BJ (cell line): ENCODE measurements at places on chromosomes 7 and 10.

DNA sequence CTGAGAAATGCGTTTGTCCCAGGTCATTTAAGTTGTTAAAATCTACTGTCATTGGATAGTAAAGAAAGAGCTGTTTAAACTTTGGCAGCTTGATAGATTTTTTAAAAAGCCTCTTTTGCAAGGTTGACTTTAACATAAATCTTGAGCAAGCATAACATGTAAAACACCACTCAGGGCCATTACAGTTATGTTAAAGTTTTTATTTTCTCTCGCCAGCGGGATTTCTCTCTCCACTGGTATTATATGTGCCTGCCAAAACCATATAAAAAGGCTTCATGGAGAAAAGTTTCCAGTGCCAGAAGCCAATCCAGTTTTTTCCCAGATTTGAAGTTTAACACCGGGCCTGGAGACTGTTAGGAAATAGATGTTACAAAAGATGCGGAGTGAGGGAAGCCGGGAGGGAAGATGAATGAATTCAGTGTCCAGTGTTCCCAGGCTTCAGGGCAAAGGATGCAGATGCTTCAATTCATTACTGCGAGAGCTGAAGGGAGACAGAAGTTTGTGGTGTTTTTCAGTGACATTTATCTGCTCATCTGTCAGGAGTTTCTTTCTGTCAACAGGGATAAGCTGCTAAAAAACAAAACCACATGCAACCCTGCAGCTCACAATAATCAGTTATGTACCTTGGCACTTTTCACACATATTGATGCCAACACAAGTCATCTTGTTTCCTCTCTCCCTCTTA is 155.5 kb downstream of the SPAG6 start:
- no peak for DNase-seq

GRCh38 chr10:33596422-33596821 is 262.0 kb upstream of the NRP1 start:
- DNase-seq, result no peak

- DNase-seq, result no peak
Measured at GRCh38 chr7:30772984-30773383, 1.8 kb downstream of the MINDY4 start.

DNA sequence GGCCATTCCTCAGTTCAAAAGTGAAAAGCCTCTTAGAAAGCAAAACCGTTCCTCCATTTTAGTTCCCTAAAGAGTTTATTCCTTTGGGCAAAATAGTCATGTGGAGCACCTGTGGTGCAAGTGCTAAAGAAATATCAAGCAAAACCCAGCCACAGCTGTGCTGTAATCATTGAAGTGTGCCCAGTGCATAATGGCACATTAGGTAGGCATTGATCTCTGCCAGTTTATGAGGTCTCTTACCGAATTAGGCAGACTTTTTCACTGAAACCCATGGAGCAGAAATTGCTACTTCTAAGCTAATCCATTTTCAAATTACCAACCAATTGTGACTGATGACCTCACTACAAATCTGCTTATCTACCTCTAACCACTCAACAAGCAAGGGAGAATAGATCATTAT is 97.2 kb upstream of the SEMA3A start:
- DNase-seq, result no peak

- no peak for DNase-seq
Measured at GRCh38 chr10:129653428-129653827, 186.4 kb downstream of the MGMT start.

DNA sequence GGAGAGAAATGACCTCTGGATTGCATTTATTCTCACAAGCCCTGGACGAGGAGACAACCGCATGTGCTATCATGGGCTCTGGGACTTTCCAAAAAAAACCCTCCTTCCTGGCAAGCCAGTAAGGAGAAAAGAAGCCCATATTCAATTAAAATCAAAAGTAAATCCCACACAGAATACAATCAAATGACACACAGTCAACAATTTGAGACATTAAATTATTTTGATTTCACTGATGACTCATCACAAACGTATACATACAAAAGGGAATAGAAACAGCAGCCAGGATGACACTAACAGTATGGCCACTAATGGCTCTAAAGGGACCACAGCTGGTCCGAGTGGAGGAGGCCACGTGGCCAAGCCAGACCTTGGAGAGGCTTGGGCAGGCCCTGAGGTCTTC is 24.9 kb downstream of the LRRC20 start:
- DNase-seq, result no peak

DNA sequence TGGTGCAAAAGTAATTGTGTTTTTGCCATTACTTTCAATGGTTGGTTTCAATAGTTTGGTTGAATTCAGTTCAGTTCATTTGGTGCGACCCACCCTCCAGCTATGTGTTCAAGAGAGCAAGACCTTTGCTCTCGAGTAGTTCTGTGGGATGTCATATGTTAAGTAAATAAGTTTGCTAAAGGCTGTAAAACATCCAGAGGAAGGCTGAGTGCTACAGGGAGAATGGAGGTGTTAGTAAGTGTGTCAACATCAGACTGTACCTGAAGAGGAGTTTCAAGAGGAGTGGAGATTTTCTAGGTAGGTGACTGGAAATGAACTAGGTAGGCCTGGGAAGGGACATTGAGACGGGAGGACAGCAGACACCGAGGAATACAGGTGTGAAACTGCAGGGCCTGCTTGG is 147.7 kb downstream of the SH2D4B start:
- DNase-seq, result no peak

- no peak for DNase-seq
Measured at GRCh38 chr10:112298581-112298980, 15.4 kb downstream of the TECTB start.

GRCh38 chr10:81570878-81571794 is 303.9 kb upstream of the NRG3 start:
- DNase-seq, result no peak

GRCh38 chr10:88874281-88874680 is 5.8 kb upstream of the STAMBPL1 start:
- DNase-seq, result no peak

- no peak for DNase-seq
Measured at GRCh38 chr7:42869131-42870020, 42.5 kb downstream of the C7orf25 start.

DNA sequence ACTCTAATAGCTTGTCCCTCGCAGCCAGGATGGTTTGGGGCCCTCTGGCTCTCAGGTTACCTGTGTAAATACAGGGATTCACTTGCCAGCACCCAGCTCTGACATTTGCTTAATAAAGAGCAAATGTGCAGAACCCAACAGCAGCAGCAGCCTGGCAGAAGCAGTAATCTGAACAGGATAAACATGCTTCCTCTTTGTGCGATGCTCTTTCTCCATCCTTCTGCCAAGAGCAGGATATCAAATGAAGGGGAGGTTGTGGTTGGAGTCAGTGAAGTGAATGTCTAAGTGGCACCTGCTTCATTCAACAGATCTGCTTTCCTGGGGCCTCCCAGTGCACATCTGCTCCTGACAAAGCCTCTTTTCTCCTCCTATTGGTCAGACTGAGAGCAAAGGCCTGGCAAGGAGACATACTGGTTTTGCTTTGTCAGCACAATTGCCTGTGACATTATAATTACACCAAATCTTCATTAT is 130.3 kb downstream of the NRF1 start:
- no peak for DNase-seq

GRCh38 chr10:71575451-71575850 is 144.1 kb downstream of the C10orf105 start:
- DNase-seq, result no peak

- DNase-seq, result no peak
Measured at GRCh38 chr10:104591441-104591840, 49.6 kb upstream of the SORCS3 start.

DNA sequence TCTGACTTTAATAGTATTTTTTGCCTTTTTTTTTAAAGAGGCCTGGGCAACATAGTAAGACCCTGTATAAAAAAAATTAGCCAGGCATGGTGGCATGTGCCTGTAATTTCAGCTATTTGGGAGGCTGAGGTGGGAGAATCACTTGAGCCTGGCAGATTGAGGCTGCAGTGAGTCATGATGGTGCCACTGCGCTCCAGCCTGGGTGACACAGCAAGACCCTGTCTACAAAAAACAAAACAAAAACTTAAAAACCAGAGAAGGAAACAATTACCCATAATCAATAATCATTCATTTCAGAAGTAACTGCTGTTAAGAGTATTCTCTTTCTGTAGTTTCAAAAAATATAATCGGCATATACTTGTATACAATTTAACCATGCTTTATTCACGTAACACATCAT is 28.0 kb downstream of the VPS26A start:
- DNase-seq, result no peak

DNA sequence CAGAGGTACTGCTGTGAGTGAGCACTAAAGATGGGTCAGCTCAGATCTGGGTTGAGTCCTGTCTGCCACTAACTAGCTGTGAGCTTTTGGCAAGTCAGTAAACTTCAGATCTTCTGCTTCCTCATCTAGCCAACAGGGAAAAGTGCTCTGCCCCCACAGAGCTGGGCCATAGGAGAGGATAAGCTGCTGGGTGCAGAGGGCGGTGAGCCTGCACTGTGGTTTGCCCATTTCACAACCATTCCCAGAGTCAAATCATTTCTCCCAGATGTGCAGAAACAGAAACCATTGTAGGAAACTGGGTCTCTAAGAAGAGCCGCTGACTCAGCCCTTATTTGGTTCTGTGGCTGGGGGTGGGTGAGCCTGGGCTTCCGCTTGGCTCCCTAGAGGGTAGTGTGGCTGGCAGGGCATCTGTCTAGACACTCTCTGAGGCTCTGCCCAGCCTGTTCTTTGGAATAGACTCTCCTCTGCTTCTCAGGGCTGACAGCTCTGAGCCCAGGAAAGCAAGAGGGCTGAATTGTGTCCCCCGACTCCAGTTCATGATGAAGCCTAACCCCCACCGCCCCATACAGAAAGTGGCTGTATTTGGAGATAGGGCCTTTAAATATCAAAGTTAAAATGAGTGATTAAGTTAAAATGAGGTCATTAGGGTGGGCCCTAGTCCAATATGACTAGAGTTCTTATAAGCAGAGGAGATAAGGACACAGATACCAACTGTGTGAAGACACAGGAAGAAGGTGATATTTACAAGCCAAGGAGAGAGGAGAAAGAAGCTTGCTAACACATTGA is 29.5 kb upstream of the ARHGAP22 start:
- peak; percentile 31 for DNase-seq

- no peak for DNase-seq
Measured at GRCh38 chr10:122225330-122225729, 45.8 kb upstream of the BTBD16 start.

DNA sequence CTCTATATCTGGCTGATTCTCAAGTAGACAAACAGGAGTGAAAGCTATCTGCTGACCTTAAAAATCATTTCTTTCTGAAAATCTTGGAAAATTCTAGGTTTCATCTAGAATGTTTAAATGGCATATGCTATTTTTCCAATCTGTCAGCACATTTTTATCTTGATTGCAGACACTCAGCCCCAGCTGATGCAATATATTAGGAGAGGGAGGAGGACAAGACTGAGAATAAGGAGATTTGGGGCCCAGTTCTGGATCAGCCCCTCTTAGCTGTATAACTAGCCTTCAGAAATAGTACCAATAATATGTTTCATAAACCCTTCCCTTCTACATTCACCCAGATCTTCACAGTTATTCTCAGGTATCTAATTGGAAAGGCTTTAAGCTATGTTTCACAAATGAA is 131.2 kb downstream of the HDAC9 start:
- no peak for DNase-seq

DNA sequence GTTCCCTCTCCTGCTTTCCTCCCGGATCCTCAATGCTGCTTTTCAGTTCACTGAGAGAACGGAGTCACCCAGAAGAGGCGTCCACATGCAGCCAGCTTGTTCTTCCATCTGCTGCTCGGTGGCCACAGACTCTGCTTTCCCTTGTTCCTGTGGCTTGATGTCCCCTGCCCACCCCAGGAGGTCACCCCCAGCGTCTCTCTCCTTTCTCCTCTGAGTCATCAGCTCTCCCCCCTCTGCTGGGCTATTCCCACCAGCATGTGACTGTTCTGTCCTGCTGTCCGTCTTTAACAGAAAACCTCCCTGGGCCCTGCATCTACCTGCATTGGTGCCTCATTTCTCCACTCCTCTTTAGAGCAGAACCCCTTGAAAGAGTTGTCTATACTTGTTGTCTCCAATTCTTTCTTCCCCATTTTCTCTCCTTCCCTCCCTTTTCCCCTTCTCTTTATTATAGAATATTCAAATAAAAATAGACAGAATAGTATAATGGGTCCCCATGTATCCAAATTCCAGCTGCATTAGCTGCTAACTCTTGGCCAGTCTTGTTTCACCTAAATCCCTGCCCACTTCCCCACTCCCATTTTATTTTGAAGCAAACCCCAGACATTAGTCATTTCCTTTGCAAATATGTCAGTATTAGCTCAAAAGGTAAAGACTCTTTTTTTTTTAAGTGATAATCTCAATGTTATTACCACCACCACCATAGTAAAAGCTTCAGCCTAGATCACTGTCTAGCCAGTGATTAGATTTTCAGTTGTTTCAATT is 4.1 kb downstream of the ZNF282 start:
- no peak for DNase-seq

GRCh38 chr7:95737828-95738505 is 34.4 kb upstream of the DYNC1I1 start:
- no peak for DNase-seq

GRCh38 chr10:68586606-68587305 is 26.6 kb downstream of the TET1 start:
- no peak for DNase-seq

- no peak for DNase-seq
Measured at GRCh38 chr10:29239569-29240472, 49.0 kb upstream of the LYZL1 start.

GRCh38 chr10:86744067-86744725 is 12.2 kb upstream of the BMPR1A start:
- DNase-seq, result no peak

DNA sequence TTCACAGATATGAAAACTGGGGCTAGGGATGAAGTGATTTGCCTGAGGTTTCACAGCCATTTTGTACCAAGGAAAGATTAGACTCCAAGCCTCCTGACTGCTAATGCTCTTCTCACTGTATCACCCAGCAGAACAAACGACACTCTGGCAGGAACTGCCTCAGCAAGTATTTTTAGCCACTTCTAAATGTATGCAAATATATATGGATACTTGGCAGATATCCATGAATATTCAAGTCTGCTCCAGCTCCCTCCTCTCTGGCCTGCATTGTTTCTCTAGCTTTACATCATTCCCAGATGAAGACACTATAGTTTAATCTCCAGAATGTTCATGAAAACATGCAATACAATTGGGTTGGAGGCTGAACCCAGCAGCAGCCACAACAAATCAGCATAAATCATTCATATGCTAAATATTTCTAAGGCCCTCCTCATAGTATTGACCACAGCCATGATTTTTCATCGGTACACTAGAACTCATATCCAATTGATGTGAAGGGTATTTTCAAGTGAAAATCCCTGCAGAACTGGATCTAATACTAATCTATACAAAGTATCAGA is 65.5 kb downstream of the HPSE2 start:
- DNase-seq, result no peak

GRCh38 chr7:35802649-35803048 is 1.8 kb downstream of the SEPTIN7 start:
- no peak for DNase-seq
